ENCODE measurements at places on chromosomes 5 and 9. TPM values are rescaled to one million over a fixed set of nuclear protein-coding genes. Genes with fewer than 3 reads are reported as not detected.

The GDNF gene
- 0.32 TPM for total RNA-seq

The ADRB2 gene
- total RNA-seq: 0.32 TPM

The ADAMTS12 gene
- total RNA-seq: 9.8 TPM

The FBLL1 gene
- 0.79 TPM for total RNA-seq

The ZNF879 gene
- 4.1 TPM for total RNA-seq

The CD72 gene
- 1.9 TPM for total RNA-seq

The F2RL2 gene
- 10.4 TPM for total RNA-seq

The CYSRT1 gene
- total RNA-seq: 0.17 TPM

The PKD2L2 gene
- not detected for total RNA-seq

All from bronchial smooth muscle cell (primary cell).